ENCODE measurements at places on chromosomes 13 and 19. TPM values are rescaled to one million over a fixed set of nuclear protein-coding genes. Genes with fewer than 3 reads are reported as not detected.

CLPTM1 gene
- 74.7 TPM for total RNA-seq

CEACAM3 gene
- total RNA-seq, result not detected

PSG6 gene
- not detected for total RNA-seq

IFNL1 gene
- 0.26 TPM for total RNA-seq

RFPL4A gene
- not detected for total RNA-seq

SIGLEC14 gene
- total RNA-seq, result 0.91 TPM

NDUFA13 gene
- total RNA-seq, result 417 TPM

KLF5 gene
- total RNA-seq, result 2.3 TPM

ZIK1 gene
- 11.5 TPM for total RNA-seq

SMIM17 gene
- total RNA-seq, result not detected

DNA sequence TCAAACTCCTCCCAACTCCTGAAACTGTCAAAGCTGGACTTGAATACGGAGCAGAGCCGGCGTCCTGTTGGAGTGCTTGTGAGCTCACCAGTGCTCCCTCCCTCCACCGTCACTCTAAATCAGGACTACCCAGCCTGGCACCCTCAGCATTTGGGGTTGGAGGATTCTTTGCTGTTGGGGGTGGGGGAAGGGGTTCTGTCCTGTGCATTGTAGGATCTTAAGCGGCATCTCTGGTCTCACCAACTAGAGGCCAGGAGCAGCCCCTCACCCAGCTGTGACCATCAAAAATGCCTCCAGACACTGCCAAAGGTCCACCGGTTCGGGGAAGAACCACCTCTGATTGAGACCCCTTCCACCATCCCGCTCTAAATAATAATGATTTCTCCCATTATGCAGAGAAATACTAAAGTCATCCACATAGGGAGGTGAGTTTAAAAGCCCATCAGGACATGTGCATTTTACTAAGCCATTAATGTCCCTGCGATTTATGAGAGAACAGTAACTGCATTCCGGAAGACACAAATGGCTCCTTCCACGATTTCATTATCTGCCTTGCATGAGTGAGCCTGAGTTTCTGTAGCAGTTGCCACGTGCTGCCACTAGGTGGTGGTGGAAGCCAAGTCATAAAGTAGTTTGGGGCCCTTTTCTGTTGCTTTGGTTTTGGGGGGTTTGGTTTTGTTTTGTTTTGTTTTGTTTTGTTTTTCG is 16.1 kb upstream of the USP29 start:
- peak; percentile 76 for DNase-seq

DNA sequence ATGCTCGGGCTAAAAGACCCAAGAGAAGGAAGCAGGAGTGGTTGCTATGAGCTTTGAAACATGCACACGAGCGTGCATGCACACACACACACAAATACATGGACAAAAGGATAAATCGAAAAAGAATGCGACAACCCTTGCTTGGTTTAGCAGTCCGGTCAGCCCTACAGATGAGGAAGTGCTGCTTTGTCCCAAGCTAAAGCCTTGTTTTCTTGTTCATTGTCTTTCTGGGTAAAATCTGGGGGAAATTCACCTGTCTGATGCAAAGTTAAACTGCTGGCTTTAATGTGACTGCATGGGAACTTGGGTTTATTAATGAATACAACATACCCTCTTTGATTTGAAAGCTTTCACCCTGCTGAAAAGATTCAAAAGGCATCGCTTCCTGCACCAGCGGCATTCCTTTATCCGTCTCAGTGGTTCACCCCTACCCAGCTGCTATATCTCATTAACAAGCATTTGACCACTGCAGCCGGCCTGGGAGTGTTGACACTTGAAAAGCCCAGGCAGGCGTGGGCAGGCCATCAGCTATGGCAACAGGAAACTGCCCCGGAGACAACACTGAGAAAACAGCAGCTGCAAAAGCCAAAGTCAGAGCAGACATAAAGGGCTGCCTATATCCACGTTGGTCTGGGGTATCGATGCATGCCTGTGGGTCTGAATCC is 301.7 kb downstream of the NDFIP2 start:
- DNase-seq, result no peak

DNA sequence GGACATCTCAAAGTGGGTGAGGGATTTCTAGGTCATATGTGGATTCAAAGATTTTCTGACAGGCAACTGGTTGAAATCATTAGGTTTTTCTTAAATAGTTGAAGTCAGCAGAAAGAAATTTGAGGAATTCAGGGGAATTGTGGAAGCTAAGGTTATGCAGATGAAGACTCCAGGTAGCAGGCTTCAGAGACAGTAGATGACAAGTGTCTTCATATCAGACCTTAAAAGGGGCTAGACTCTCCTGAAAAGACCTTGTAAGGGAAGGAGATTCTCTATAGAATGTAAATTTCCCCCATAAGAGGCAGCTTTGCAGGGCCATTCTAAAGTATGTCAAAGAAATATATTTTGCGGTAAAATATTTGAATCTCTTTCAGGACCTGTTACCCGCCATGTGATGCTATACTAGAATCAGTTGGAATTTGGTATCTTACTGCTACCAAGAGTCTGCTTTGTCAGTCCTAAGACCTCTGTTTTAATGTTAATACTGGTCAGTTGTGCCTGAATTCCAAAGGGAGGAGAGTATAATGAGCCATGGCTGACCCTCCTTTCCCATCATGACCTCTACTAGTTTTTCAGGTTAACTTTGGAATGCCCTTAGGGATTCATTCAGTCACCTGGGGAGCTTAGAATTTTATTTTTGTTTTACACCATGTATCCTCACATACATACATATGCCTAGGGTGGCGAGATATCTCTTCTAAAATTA is 1115.5 kb upstream of the SLC10A2 start:
- no peak for DNase-seq

DNA sequence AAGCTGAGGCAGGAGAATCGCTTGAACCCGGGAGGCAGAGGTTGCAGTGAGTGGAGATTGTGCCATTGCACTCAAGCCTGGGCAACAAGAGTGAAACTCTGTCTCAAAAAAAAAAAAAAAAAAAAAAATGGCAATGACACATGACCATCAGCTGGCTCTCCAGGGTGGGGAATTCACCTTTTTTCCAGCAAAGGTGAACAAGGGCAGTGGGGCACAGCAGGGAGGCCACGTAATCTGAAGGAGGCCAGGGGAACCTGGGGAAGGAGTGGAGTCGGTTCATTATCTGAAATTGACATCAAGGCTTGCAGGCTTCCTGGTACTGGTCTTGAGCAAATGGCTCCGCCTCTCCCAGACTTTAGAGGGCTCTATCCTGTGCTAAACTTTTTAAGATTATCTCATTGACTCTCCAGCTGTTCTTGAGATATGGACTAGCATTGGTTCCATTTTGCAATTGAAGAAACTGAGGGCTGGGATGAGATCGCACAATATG is 28.1 kb downstream of the KEAP1 start:
- no peak for DNase-seq

- DNase-seq, result no peak
These were observed 1164.2 kb downstream of the PCDH17 start for GRCh38 chr13:58795715-58796114.

DNA sequence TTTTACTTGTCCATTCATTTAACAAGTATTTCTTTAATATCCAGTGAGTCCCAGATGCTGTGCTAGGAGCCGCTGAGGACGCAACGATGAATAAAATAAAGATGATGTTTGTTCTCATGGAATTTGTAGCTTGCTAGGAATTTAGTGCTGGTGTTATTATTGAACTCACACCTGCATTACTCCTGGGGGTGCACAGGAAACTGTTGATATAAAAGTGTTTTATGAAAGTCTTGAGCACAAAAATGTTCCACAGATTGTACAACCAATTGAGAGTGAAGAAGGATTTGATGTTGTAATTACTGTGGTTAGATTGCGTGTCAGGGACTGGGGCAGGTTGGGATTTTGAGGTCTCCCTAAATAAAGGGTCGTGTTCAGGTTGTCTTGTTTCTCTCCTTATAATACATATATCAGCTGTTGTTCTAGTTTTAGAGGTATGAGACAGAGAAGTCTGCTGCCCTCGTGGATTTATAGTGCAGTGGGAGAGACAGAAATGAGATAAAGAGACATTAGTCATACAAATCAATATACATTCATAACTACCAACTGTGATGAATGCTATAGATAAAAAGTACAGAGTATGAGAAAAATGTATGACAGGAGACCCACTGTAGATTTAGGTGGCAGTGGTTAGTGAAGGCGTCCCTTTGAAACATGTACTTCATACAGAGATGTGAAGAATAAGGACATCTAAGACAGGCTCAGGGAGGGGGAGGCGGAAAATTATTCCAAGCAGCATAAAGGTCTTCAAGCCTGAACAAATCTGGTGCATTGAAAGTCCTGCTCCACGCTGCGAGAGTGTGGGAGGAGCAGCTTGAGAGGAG is 11.3 kb downstream of the CACNG6 start:
- no peak for DNase-seq

DNA sequence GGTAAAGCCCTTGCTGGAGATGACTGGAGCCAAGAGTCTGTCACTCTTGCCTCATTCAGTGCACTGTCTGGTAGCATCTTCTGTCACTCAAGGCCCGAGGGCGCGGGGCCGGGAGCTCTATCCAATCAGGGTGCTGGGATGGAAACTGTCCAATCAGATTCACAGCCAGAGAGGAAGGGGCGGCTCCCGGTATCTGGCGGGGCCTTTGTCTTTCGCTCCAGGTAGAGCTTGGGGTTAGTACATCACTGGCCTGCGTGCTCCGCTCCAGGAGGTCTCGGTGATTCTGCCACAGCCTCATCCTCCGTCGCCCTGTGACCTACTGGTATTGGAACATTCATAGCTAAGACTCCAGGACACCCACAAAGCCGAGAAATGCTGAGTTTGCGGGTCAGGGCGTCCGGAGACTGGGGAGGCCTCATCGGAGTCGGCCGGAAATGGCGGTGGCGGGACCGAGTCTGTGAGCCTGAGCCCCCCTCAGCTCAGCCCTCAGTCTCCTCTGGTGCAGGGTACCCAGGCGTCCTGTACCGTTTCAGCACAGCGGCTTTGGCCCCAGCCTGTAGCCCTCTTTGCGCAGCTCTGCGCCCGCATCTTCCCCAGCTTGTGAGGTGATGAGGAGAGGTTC is 20.6 kb upstream of the ZNF430 start:
- peak; percentile 95 for DNase-seq

DNA sequence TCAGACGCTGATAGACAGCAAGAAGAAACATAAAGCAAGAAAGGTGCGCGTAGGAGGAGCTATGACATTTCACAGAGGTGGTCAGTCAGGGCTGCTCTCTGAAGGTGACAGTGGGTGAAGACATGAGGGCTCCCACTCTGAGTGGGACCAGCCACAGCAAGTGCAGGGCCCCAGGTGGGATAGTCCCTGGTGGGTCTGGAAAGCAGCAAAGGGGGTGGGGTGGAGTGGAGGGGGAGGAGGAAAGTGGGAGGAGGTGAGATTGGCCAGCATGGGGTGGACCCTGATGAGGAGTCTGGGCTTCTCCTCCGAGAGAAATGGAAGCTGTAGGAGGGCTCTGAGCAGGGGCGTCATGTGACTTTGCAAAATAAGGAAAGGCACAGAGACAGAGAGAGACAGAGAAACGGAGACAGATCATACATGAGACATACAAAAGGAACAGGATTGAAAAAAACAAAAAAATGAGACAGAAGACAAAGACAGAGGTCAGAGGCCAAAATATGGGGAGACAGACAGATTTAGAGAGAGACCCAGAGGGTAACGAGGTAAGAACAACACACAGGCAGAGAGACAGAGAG is 2.7 kb downstream of the MAP4K1 start:
- DNase-seq, result no peak

DNA sequence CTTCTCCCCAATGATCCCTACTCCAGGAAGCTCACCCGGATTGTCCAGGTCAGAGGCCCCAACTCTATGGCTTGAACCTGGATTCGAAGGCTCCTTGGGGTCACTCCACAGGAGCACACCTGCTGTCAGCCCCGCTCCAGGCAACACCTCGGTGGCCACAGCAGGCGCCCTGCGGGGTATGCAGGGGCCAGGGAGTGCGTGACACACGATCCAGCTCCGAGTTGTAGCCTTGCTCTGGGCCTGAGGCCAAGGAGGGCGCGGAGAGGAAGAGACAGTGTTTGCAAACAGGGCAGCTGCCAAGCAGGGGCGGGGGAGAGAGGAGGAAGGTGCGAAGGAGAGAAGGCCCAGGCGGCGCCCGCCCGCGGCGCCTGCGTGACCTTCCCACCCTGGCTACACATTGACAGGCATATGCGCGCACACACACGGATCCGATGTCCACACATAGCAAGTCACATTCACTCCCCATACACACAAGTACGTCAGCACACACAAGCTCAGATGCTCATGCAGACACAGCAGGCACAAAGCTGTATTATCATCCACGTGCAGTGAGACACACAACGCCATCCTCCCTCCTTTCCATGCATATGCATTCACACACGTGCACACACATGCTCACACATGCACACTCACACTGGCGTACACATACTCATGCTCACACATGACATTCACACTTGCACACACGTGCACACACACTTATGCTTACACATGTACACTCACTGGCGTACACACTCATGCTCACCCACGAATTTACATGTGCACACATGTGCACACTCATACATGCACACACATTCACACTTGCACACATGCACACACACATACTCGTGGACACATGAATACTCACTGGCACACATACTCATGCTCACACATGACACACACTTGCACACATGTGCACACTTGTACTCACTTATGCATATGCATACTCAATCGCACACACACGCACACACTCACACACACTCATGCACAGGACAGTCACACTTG is 10.4 kb downstream of the SBK2 start:
- no peak for DNase-seq

- no peak for DNase-seq
These were observed 17.7 kb upstream of the OLFM2 start for GRCh38 chr19:9953802-9954542.

DNA sequence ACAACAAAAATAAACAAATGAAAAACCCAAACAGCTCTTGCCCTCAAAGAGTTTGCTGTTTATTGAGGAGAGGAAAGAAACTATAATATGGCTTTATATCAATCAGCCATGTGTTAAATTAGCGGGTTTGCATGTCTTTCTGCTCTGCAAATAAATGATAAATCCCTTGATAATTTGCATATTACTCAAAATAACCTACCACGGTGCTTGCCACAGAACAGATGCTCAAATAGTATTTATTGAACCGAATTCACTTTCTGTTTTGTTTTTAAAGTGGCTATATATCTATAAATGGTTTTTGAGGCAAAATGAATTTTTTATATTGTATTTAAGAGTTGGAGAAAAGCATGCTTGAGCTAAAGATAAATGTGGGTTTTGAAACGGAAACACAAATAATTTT is 428.1 kb downstream of the ITGBL1 start:
- DNase-seq, result no peak

GRCh38 chr13:73514208-73514607 is 455.4 kb downstream of the KLF5 start:
- DNase-seq, result no peak
